Stimulated activated CD4-positive, alpha-beta T cell treated with anti-CD3 and anti-CD28 coated beads, Interleukin-12 subunit alpha, Interleukin-12 subunit beta, amount 100 ng/mL, for 24 hours (primary cell): ENCODE measurements at places on chromosomes 2 and 18.

- DNase-seq: no peak
Observed at GRCh38 chr2:233991196-233991595, 59.3 kb upstream of the SPP2 start.

DNA sequence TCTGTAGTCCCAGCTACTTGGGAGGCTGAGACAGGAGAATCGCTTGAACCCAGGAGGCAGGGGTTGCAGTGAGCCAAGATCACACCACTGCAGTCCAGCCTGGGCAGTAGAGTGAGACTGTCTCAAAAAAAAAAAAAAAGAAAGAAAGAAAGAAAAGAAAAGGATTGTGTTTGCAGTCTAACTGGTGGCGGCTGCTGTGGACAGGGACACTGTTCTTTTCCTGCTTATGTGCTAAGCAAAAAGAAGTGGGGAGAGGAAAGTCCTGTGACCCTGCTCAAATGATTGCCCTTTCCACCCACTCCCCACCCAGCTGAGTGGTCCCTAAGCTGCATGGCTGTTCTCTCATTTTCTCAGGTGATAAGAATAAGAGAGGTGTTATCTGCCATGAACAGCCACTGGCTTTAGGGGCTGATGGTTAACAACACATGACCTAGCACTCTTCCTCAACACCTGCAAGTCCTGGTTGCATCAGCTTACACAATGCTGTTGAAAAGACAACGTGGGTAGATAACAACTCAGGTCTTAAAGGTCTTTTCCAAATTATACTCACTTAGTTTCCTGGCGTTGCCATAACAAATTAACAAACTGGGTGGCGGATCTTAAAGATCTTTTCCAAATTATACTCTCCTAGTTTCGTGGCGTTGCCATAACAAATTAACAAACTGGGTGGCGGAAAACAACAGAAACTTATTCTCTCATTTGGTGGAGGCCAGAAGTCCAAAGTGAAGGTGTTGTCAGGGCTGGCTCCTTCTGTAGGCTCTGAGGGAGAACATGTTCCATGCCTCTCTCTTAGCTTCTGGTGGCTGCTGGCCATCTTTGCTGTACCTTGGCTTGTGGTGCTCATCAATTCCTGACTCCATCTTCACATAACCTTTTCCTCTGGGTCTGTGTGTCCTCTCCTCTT is 90.3 kb upstream of the RTN4 start:
- no peak for DNase-seq

DNA sequence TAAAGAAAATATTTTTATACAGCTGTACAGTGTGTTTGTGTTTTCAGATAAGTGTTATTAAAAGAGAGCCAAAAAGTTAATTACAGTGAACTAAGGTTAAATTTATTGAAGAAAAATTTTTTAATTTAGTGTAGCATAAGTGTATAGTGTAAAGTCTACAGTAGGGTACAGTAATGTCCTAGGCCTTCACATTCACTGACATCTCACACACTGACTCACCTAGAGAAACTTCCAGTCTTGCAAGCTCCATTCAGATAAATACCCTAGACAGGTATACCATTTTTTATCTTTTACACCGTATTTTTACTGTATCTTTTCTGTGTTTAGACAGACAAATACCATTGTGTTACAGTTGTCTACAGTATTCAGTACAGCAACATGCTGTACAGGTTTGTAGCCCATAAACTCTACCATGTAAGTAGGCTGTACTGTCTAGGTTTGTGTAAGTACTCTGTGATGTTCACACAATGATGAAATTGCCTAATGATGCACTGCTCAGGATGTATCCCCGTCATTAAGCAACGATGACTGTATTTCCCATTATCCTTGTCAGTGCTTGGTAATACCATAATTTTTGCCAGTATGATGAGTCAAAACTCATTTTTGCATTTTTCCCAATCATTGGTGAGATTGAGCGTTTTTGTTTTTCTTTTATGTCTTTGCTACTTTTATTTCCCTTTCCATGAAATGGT is 48.2 kb upstream of the B3GNT2 start:
- DNase-seq: no peak

- no peak for DNase-seq
Observed at GRCh38 chr2:121868652-121869051, 113.2 kb downstream of the TSN start.

DNA sequence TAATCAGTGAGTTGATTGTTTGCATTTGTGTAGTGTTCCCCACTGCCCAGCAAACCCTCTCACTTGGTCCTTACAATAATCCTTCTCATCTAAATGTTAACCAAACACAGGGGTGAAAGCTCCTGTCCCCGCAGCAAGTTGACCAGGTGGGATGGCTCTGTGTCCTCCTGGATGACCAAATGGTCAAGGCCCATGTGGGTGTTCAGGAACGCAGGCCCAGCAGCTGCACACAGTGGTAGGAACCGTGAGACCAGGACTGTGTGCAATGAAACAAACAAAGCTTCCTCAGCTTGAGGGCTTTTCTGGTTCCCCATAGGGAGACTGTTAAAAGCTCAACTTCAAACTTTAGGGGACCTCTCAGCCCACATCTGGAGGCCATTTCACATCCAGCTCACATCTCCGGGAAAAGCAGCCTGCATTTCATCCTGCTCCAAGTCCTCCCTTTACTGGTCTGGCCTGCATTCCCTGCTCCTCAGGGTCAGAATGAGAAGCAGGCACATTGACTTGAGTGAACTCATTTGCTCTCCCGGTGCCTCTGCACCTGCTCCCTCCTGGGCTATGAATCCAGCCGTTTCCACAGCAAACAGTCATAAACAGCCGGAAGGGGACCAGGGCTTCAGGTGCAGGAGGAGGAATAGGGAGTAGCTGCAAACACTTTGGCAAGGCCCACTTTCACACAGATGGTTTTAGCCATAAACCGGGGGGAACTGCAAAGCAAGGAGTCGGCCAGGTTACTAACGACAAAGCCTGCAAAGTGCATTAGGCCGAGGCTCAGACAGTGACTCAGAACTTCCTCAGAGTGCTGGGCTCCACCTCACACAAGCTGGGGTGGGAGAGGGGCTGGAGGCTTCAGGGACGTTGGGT is 144.7 kb downstream of the CAPN13 start:
- DNase-seq: no peak

GRCh38 chr2:171652416-171652785 is 34.9 kb upstream of the DYNC1I2 start:
- no peak for DNase-seq

GRCh38 chr2:100470898-100471514 is 724 bp downstream of the NMS start:
- no peak for DNase-seq

DNA sequence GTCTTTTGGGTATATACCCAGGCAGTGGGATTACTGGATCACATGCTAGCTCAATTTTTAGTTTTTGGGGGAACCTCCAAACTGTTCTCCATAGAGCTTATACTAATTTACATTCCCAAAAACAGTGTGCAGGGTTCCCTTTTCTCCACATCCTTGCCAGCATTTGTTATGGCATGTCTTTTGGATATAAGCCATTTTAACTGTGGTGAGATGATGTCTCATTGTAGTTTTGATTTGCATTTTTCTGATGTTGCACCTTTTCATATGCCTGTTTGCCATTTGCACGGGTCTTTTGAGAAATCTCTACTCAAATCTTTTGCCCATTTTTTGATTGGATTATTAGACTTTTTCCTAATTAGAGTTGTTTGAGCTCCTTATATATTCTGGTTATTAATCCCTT is 8.0 kb downstream of the FASTKD1 start:
- no peak for DNase-seq

DNA sequence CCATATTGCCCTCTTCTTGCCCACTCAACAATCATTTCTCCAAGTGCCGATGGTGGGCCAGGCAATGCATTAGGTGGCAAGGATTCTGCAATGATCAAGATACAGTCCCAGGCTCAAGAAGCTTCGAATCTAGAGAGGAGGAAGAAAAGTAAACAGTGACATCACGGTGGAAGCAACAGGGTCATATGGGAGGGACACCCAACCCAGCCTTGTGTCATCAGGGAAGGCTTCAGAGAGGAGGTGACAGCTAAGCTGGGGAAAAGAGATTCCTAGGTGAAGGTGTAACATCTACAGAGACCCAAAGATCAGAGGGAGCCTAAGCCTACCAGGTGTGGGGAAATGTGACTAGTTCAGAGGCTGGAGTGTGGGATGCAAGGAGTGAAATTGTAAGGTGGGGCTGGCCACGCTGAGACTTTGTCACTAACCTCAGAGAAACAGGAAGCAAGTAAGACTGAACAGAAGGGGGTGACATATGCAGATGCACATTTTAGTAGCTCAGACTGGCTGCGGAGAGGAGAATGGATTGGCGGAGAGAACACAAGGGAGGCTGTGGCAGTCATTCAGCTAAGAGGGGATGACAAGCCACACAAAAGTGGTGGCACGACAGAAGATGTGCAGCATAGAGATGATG is 104.9 kb downstream of the ANKRD44 start:
- DNase-seq: peak; percentile 44

DNA sequence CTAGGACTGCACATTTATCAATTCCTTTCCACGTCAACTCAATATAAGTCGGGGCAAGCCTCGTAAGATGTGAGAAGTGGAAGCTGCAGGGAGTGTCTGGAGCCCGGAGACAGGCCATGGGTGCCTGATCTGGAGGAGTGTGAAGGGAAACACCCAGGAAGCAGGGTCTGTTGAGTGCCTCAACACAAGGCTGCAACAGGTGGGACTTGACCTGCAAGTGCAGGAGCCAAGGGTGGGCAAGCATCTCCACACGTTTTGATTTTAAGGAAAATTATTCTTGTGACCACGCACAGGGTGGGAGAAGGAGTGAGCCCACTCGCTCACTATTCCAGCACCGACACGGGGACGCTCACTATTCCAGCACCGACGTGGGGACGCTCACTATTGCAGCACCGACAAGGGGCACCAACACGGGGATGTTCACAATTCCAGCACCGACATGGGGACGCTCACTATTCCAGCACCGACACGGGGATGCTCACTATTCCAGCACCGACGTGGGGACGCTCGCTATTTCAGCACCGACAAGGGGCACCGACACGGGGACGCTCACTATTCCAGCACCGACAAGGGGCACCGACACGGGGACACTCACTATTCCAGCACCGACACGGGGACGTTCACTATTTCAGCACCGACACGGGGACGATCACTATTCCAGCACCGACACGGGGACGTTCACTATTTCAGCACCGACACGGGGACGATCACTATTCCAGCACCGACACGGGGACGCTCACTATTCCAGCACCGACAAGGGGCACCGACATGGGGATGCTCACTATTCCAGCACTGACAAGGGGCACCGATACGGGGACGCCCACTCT is 197.3 kb downstream of the EIPR1 start:
- no peak for DNase-seq

GRCh38 chr18:58251416-58251815 is 207.4 kb downstream of the NEDD4L start:
- DNase-seq: no peak

DNA sequence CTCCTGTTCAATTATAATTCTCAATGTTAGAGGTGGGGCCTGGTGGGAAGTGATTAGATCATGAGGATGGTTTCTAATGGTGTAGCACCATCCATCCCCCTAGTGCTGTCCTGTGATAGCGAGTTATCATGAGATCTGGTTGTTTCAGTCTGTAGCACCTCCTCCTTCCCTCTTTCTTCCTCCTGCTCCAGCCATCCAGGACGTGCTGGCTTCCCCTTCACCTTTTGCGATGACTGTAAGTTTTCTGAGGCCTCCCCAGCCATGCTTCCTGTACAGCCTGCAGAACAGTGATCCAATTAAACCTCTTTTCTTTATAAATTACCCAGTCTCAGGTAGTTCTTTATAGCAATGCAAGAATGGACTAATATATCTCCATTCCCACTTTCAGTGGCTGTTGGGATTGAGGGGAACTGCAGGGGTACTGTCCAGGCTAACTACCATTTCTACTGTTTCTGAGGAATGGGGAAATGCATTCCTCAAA is 19.2 kb downstream of the SPIRE1 start:
- DNase-seq: no peak
